ENCODE measurements at places on chromosomes 16 and 17. TPM values are rescaled to one million over a fixed set of nuclear protein-coding genes. Genes with fewer than 3 reads are reported as not detected.

PRPSAP1 gene
- 35.4 TPM for total RNA-seq

ABCC11 gene
- total RNA-seq, result 2.6 TPM

ASIC2 gene
- total RNA-seq, result not detected

GGT6 gene
- not detected for total RNA-seq

SLFN11 gene
- 46.7 TPM for total RNA-seq

NPIPB6 gene
- total RNA-seq, result 0.06 TPM

Measured in cardiac ventricle fibroblast (primary cell).